Caki2 (cell line): ENCODE measurements at places on chromosomes 7 and 10.

- no peak for DNase-seq
Measured at GRCh38 chr7:127587663-127588018, 570 bp upstream of the ARF5 start.

GRCh38 chr7:133796782-133797745 is 330.1 kb upstream of the LRGUK start:
- no peak for DNase-seq

GRCh38 chr10:78529262-78529661 is 495.6 kb downstream of the RPS24 start:
- DNase-seq, result no peak

DNA sequence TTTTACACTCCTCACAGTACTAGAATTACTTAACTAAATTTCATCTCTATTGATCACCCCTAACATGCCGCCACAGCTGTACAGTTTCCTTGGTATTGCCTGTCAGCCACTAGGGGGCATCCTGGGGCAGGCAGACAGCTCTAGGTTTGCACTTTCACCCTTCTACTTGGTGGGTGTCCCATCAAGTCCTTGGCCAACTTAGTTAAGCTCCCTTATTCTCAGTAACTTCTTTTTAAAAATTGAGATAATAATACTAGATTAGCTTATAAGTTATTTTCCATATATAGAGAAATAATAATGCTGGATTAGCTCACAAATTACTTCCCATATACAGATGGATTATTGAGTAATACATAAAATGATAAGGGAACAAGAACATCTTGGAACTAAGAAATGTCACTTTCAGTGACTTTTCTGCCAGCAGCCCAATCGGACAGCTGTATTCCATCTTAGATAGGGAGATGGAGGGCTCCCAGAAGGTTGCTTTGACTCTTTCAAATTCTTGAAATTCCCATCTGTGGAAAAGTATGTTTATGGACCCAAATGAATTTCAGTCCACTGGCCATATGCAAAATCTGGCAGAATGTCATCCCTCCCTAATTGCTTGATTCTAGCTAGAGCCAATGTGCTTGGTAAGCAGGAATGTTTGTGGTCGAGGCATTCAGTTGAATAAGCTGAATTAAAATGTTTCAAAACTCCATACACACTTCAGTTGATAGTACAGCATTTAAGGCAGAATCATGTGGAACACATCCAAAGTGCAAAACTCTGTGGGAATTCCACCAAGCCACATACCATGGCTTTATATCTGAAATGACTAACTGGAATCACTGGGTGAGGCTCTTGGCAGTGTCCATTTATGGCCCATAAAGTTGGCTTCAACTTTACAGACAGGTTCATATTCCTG is 309.7 kb downstream of the CSTF2T start:
- DNase-seq, result peak; percentile 18

GRCh38 chr7:136134503-136134902 is 157.3 kb upstream of the MTPN start:
- DNase-seq, result no peak

- no peak for DNase-seq
Measured at GRCh38 chr7:45060295-45060694, 28.5 kb downstream of the NACAD start.

DNA sequence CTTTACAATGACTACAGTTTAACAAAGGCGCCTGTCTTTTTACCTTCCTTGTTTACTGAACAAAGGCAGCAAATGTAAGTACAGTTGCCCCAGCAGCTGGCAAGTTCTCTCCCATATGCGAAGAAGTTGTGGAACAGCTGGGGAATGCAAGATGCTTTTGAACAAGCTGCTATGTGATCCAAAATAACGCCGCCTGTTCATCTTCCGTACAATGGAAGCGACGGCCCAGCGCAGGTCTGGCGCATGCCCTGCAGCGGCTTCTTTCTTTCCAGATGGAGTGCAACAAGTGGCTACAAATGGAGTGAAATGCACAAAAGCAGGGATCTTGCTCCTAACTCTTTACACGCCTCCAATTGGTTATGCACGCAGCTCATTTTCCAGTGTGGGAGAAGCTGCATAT is 97.0 kb upstream of the SVIL start:
- DNase-seq, result no peak

DNA sequence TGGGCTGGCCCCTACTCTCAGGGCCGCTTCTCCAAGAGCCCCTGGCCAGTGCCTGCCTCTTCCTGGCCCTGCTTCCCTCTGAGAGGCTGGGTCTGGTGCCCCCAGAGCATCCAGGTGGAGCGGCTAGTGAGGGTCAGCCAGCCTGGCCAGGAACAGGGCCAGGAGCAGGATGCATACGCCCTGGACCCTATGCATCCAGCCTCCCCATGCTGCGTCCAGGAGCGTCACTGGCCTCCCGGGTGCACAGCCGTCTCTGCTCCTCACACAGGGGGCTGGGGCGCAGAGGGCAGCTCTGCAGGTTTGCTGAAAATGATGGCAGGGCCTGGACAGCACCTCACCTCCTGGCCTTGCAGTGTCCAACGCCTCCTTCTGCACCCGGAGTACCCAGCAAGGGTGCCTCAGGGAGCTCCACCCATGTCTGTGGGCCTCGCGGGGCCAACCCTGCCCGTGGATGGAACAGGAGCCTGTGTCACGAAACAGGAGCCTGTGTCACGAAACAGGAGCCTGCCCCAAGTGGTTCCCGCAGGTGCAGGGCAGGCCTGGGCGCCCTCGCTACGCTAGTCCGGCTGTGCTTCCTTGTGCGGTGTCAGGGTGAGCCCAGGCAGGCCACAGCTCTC is 246.2 kb upstream of the PPP2R2D start:
- no peak for DNase-seq

DNA sequence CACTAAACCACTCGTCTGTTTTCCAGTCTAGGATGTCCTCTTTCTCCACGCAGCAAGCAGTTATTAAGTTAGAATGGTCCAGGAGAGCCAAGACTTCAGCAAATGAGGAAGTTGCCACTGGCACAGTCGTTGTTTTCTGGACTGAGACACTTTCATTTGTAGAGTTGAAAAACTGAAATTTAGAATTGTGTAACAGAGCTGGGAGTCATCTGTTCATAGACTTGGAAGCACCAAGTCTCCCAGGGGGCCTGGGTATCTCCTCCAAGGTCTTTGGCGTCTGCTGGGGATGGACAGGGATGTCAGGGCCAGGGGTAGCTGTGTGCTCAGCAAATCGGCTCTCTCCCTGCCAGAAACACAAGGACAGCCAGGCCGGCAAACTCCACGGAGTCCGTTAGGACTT is 208.4 kb downstream of the FANK1 start:
- DNase-seq, result no peak

DNA sequence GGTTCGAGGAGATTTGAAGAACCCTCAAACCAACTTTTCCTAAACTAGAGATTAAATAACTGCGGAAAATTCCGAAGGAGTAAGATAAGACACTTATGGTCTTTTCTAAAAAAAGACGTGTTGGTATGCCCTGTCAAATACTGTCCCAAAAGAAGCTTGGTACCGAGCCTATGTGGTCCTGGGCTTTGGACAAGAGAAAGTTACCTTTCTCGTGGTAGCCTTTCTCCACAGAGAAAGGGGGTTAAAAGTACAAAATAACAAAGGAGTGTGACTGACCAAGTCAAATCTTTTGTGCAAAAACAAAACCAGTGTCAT is 56.2 kb upstream of the JCAD start:
- DNase-seq, result no peak

- DNase-seq, result no peak
Measured at GRCh38 chr7:98334081-98334480, 52.6 kb downstream of the BRI3 start.

- no peak for DNase-seq
Measured at GRCh38 chr7:38374507-38374906, 101.1 kb upstream of the TARP start.
